RCC 7860 (cell line): ENCODE measurements at places on chromosomes 1 and 21.
A peak's percentile ranks its signal among the peaks of the same experiment; 100 is the strongest.

GRCh38 chr1:3319874-3320245, 134.6 kb upstream of the ARHGEF16 start:
- DNase-seq = peak; percentile 78

DNA sequence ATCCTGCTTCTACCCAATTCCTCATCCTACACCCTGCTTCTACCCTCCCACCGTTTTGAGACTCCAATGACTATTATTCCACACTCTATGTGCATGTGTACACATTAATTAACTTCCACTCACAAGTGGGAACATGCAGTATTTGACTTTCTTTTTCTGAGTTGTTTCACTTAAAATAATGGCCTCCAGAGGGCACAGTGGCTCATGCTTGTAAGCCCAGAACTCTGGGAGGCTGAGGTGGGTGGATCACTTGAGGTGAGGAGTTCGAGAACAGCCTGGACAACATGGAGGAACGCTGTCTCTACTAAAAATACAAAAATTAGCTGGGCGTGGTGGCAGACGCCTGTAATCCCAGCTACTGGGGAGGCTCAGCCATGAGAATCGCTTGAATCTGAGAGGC, 464.8 kb downstream of the PTBP2 start:
- no peak for DNase-seq

- peak; percentile 86 for DNase-seq
Observed at GRCh38 chr1:234495231-234495990, 16.4 kb upstream of the TARBP1 start.

GRCh38 chr1:202551683-202552082, 158.6 kb downstream of the SYT2 start:
- no peak for DNase-seq

DNA sequence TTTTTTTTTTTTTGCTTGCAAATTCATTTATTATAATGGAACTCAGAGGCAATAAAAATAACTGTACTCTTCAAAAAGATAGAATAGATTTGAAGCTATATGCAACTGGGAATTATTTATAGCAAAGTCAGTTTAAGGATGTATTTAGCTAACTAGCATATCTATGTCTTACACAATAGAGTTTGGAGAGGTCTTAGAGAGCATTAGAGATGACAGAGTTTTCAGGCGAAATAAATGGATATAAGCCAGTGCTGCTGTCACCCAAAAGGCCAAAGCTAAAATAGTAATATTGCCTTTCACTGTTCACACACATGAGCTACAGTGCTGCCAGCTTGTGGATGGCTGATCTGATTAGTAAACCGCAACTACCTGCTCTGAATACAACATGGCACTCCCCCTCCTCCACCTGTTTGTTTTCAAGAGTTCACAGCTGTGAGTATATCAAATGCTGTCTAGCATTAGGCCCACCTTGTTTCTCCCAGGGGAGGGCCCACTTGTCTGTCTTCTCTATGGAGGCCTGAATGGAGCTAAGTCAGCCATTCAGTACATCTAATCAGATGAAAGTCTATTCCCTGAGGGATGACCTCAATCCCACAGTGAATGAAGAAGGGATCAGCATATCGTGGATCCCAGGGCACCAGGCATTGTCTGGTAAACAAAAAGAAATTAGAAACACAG, 25.2 kb upstream of the SSX2IP start:
- DNase-seq = no peak

DNA sequence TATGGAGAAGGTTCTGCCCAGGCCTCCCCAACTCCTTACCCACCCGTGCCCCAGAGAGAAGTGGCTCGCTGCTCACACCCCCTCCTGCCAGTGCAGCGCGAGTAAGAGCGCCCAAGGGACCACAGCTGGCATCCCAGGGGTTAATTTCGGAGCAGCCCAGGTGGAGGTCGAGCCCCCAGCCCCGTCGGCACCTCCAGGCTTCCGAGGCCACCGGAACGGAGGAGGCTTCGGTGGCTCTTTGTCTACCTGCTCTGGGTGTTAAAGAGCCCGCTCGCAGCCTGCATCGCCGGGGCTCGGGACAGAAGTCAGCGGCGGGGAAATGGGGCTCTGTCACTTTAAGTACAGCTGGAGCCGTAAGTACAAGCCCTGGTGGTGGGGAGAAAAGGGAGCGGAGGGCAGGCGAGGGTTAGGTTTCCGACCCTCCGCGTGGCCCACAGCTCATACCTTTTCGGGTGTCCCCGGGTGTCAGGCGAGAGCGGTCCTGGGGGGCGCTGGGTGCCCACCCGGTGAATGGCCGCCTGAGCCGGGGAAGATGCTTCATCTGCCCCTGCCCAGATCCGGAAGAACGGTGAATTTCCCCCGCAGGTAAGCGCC, 89.4 kb upstream of the IPO9 start:
- no peak for DNase-seq
